Activated CD4-positive, CD25-positive, alpha-beta regulatory T cell treated with anti-CD3 and anti-CD28 coated beads, Interleukin-2, amount 50 U/mL, for 72 hours (primary cell): ENCODE measurements at places on chromosomes 4 and X.

GRCh38 chr4:70008771-70009170 is 13.0 kb downstream of the STATH start:
- no peak for DNase-seq

- DNase-seq, result no peak
Measured at GRCh38 chr4:105895583-105896460, 551 bp downstream of the NPNT start.

GRCh38 chr4:16862697-16863096 is 35.7 kb downstream of the LDB2 start:
- no peak for DNase-seq

GRCh38 chr4:94877973-94878372 is 120.2 kb downstream of the BMPR1B start:
- no peak for DNase-seq

DNA sequence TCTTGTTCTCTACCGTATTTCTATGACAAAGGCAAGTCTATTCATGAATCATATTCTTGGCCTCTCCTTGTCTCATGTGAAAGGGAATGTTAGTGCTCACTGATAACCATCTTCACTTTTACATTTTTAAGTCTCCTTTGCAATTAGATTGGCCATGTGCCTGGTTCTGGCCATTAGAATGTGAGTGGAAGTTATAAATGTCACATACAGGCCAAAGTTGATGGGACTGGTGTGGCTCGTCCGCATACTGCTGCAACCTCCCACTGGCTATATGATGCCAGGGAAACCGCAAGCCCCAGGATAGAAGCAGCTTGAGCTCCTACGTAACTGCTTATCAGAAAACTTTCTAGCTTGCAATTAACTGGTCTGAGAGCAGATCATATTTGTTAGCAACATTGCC is 86.1 kb downstream of the MAGEC1 start:
- DNase-seq, result no peak
